ENCODE measurements at places on chromosomes 7 and 10. TPM values are rescaled to one million over a fixed set of nuclear protein-coding genes. Genes with fewer than 3 reads are reported as not detected.

DNA sequence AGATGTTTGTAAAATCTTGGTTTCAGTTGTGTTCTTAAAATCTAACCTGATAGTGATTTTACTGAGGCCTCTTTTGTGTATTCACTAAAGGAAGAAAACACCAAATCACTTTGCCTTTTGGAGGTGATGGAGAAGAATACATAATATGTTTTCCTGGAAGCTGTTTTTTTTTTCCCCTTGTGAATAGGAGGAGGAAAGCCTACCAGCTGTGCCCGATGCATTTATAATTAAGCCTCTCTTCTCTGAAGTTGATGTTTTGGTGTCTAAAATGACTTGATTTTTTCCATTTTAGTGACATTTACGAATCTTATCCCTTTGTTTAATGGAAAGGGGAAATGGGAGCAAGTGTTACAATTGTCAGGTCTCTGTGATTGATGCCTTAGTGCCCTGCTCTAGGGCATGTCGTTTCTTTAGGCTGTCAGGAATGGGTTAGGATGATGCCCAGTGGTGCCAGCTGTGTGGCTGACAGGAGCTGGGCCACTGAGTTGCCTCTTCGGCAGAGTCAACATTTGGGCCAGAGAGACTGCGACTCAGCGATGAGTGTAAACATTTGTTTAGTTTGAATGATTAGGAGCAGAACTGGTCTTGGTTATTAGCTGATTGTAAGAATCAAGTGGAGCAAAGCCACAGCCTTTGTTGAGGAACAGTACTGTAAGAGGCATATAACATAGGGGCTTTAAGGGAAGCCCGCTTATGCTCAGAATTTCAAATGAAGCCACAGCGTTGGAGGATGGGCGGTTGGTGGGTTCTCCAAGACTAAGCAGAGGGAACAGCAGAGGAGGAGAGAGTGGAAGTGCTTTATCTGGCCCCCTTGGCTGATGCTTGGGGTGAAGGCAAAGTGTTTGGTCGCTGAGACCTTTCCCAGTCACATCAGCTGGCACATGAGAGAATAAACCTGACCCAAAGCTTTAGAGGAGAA lies 81.6 kb downstream of the CDK14 start:
- H3K4me1 ChIP-seq = peaks cover 4% of the 10 kb centered on the region
- no peaks in the 10 kb centered on the region for H3K27me3 ChIP-seq
- no peak overlapping the region for H3K4me3 ChIP-seq
- no peak overlapping the region for H3K27ac ChIP-seq

The FAM25C gene
- total RNA-seq = not detected

The RAMP3 gene
- 6.2 TPM for total RNA-seq

DNA sequence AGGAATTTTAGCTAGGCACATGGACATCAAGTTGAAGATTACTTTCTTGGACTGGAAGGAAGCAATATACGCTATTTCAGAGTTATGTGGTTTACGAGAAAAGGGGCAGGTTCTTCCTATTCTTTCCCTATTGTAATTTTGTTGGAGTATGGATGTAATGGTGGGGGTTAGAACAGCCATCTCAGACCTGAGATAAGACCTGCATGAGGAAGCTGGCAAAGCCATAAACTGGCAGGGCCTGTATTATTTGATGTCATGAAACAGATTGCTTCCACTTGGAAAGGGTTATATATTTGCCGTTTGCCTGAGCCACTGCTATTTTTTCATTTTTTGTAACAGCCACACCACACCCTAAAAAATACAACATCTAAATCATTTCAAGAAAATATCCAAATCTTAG lies 220.5 kb upstream of the MAGI2 start:
- no peaks in the 10 kb centered on the region for H3K27me3 ChIP-seq
- no peak overlapping the region for H3K27ac ChIP-seq
- no peaks in the 10 kb centered on the region for H3K36me3 ChIP-seq
- no peaks in the 10 kb centered on the region for H3K4me1 ChIP-seq
- no peak overlapping the region for H3K4me3 ChIP-seq
- DNase-seq = no peak

GRCh38 chr10:32149252-32149955 lies 93.2 kb upstream of the KIF5B start:
- H3K27me3 ChIP-seq = no peaks in the 10 kb centered on the region
- peak; percentile 93 for DNase-seq
- peak overlapping the region; percentile 72 for H3K27ac ChIP-seq
- no peak overlapping the region for H3K4me3 ChIP-seq
- H3K4me1 ChIP-seq = peaks cover 14% of the 10 kb centered on the region
- no peaks in the 10 kb centered on the region for H3K36me3 ChIP-seq

GRCh38 chr10:92486637-92487036 lies 87.3 kb downstream of the IDE start:
- no peak overlapping the region for H3K4me3 ChIP-seq
- H3K27me3 ChIP-seq = no peaks in the 10 kb centered on the region
- peak; percentile 46 for DNase-seq
- peaks cover 32% of the 10 kb centered on the region for H3K36me3 ChIP-seq

The RBM33 gene
- total RNA-seq = 46.2 TPM

GRCh38 chr10:9010093-9010492 lies 955.6 kb downstream of the GATA3 start:
- DNase-seq = no peak
- no peak overlapping the region for H3K27ac ChIP-seq
- H3K36me3 ChIP-seq = no peaks in the 10 kb centered on the region
- H3K4me1 ChIP-seq = no peaks in the 10 kb centered on the region

DNA sequence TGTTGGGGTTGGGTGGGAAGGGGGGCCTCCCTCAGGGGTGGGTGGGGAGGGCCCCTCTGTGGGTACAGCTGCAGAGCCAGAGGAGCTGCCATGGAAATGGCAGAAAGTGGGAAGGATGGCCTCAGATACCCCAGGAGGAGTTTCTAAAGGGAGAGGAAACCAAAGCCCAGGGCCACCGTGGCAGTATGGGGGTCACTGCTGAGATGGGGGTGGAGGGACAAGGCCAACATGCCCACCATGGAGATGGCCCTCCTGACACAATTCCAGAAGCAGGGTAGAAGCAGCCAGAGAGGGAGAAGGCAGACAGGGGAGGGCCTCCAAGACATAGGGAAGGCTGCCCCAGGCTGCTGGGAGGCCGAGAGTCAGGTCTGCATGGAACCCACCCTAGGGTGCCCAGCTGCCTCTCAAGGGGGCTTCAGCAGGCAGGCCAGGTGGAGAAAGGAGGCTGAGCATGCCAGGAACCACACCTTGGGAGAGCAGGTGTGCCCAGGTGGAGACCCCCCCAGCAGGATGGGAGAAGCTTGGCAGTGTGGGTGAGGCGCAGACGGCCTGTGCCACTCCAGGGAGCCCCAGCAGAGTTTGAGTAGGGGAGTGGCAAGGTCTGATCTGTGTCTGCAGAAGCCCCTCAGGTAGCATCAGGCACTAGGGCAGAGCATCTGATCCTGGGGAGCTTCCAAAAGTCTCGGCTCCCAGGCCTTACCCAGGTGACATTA lies 146.8 kb downstream of the ARHGAP22 start:
- H3K27me3 ChIP-seq = no peaks in the 10 kb centered on the region
- no peak overlapping the region for H3K27ac ChIP-seq
- DNase-seq = no peak
- no peaks in the 10 kb centered on the region for H3K36me3 ChIP-seq
- no peak overlapping the region for H3K4me3 ChIP-seq

Measured in muscle of leg (tissue), 16 donors.